ENCODE measurements at places on chromosomes 5 and 9. TPM values are rescaled to one million over a fixed set of nuclear protein-coding genes. Genes with fewer than 3 reads are reported as not detected.
A peak's percentile ranks its signal among the peaks of the same experiment; 100 is the strongest.

Gene LCNL1
- 5.9 TPM for total RNA-seq

Gene CRB2
- total RNA-seq, result not detected

Gene TIMD4
- not detected for total RNA-seq

Gene SLC6A18
- total RNA-seq, result not detected

DNA sequence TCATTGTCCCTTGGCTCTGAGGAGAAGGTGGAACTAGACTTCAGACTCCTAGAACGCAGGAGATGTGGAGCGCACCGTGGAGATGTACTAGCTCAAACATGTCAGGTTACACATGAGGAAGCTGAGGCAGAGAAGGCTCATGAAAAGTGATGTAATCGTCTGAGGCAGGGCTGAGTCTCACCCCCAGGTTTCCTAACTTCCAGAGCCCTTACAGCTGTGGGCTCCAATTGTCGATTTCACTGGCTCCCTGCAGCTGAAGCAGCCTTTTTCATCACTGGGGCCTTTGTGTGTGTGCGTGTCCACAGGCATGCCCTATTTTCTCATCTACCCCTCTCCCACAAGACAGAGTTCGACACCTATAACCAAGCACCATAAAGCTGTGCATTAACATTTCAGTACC, 370.6 kb downstream of the NTRK2 start:
- no peak for DNase-seq

DNA sequence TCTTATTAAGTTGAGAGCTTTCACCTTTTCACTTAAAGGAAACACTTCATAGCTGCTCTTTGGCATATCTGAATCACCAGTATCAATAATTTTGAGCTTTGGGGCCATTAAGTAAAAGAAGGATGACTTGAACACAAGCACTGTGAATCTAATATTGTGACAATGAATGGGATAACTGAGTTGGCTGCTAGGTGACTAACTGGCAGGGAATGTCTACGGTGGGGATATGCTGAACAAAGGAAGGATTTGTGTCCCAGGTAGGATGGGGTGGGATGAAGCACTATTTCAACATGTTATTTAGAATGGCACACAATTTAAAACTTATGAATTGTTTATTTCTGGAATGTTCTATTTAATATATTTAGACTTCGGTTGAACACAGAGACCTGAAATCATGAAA, 123.6 kb downstream of the TEX10 start:
- DNase-seq, result no peak

GRCh38 chr5:109947667-109948066, 257.9 kb downstream of the MAN2A1 start:
- no peak for DNase-seq

DNA sequence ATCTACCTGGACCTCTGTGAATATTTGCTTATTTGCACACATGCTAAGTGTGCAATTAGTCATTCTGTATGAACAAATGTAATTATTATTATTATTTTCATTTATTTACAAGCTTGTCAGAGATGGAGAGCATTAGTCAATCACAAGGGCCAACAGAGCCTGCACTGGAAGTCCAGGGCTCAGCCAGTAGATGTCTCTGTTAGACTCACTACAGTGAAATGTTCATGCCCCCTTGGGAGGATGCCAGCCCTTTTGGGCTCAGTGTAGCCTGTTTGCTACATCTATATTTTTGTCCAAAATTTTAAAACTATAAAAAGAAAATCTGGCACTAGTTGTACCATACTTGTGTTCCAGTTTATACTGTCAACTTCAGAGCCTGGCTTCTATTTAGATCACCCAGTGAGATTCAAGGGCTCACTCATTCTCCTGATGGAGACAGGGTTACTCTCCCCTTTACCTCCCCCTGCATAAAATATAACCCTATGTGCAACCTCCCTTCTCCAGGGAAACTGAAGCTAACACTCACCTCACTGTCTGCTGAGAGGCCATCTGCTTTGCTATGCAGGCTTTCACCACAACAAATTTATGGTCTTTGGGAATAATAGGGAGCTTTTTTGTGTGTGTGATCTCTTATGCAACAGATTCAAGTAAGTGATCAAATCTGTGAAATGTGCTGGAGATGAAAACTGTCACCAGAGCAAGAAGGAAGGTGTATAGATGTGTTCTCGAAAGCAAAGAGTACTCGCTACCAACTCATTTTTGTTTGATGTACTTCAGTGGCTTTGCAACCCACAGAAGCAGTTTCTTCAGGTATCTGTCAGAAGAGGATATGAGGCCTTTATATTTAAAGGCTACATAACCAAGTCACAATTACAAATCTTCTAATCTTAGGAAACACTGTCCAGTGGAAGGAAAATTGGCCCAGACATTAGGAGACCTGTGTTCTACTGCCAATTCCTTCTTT, 99.9 kb upstream of the TLE4 start:
- DNase-seq, result no peak

DNA sequence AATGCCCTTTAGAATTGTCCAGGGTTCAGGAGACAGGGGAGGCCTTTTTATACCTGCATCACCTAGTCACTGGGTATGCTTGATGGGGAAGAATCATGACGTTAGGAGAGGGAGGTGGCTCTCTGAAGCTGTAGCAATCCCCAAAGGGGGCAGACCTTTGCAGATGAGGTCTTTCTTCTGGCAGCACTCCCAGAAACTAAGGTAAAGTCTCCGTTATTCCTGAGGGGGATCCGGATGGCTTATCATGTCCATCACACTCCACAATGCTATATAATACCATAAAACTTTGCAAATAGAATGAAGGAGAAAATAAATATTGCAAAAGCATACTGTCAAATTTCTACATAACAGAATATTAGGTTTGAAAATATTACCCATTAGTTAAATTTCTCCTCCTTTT, 21.5 kb upstream of the CAST start:
- DNase-seq, result no peak

GRCh38 chr9:97773723-97774122, 76.6 kb upstream of the XPA start:
- DNase-seq, result no peak

- peak; percentile 72 for DNase-seq
Measured at GRCh38 chr5:1523480-1523792, 324 bp downstream of the LPCAT1 start.

DNA sequence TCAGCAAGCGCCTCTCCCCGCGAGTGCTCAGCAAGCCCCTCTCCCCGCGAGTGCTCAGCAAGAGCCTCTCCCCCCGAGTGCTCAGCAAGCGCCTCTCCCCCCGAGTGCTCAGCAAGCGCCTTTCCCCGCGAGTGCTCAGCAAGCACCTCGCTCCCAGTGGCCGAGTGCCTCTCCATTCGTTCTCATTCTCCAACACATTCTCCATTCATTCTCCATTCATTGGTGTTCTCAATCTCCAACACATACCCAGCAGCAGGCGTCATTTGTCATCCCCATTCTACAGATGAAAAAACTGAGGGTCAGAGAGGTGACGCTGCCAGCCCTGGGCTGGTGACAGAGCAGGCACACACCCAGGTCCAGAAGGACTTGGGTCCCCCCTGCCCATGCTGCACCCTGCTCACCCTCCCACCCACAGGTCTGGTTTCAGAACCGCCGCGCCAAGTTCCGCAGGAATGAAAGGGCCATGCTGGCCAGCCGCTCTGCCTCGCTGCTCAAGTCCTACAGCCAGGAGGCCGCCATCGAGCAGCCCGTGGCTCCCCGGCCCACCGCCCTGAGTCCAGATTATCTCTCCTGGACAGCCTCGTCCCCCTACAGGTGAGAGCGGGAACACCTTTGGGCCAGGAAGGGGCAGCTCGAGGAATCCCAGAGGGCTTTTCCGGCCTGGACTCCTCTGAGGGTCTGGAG, 32.5 kb downstream of the PTGES start:
- DNase-seq, result no peak

Data from cardiac septum (tissue), 1 donor.